ENCODE measurements at places on chromosomes 12 and 14.

GRCh38 chr14:70755655-70756054, 53.7 kb downstream of the MAP3K9 start:
- no peak for DNase-seq

- DNase-seq, result no peak
These were observed 620.1 kb downstream of the MED13L start for GRCh38 chr12:115657081-115658013.

- no peak for DNase-seq
These were observed 212.3 kb upstream of the FOXN3 start for GRCh38 chr14:89629383-89629782.

GRCh38 chr14:63855281-63855680, 2.5 kb downstream of the SYNE2 start:
- DNase-seq, result no peak

DNA sequence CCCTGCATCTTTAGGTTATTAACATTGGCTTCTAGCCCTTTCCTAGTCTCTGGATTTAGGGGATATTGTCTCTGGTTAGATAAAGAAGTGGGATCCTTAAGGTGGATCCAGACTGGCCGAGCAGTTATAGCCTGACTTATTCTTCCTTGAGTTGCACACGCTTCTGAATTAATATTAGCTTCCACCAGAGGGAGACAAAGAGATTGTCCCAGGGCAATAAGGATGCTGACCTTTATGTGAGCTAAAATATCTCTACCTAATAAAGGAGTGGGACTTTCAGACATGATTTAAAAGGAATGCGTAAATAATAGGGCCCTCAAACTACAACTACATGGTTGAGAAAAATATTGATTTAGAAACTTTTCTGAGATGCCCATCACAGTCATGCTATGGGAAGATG, 139.7 kb downstream of the SLCO1B3 start:
- no peak for DNase-seq

DNA sequence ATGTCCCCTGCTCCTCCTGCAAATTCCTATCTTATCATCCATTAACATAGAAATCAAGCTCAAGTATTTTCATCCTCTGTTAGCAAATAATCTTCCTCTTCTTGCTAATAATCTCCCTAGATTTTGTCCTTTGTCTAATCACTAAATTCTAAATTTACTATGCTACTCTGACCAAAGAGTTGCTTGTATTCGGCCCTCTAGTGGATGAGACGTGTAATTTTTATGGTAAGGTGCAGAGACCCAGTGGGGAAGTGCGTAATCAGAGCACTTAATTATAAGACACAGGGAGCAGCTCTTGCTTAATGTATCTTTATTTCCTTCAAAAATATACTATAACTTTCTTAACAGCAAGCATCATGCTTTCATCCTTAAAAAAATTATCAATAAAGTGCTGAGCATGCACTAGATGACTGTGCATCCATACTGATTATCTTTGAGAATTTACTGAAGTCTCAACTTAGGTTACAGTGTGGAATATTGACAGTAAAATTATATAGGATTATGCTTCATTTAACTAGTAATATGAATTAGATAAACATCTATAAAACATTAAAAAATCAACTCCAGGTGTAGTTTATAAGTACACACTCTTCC, 212.6 kb downstream of the SLC16A7 start:
- DNase-seq, result no peak

- peak; percentile 76 for DNase-seq
These were observed at the start of gene GZMB for GRCh38 chr14:24634158-24634557. Gene GZMB, minus strand, starts transcription at chr14:24634190. Its CDS starts 30 bp downstream, at chr14:24634160.

- DNase-seq, result no peak
These were observed 12.1 kb downstream of the NKX2-1 start for GRCh38 chr14:36507847-36508417.

DNA sequence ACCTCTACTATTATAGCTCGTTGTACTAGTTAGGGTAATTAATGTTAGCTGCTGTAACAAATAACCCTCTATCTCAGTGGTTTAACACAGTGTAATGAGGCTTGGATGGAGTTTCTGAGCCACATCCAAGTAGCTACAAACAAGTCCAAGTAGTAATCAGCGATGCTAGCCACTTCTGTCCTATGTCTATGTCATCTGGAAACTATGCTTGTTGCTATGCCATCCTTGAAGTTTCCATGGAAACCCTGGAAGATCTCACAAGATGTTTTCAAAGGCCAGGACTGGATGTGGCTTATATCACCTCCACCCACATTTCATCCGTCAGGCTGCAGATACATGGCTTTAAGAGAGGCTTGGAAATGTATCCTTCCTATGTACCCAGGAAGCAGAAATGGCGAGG, 422.1 kb downstream of the AACS start:
- no peak for DNase-seq

GRCh38 chr12:4286228-4286627, 12.7 kb downstream of the CCND2 start:
- no peak for DNase-seq

- no peak for DNase-seq
These were observed 12.1 kb downstream of the ETV6 start for GRCh38 chr12:11661491-11662089.

DNA sequence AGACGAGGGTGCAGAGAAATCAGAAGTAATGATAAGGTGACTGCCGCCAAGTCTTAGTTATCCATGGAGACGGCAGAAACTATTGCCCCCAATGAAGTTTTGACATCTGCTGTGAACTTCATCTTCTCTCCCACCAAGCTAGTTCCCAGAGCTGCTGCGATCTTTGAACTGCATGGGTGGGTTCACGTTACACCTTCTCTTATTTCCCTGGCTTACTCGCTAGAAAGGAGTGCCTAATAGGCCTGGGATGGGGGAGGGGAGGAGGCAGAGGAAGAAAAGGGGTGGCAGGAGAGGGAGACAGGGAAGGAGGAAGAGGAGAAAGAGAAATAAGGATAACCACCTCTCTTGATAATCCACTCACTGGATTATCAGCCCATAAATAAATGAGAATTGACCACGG, 157.1 kb downstream of the NTF3 start:
- no peak for DNase-seq
